HT1080 (cell line): ENCODE measurements at places on chromosomes 6 and 20.
A peak's percentile ranks its signal among the peaks of the same experiment; 100 is the strongest.

GRCh38 chr6:17156112-17156921, 54.5 kb downstream of the STMND1 start:
- peak; percentile 36 for DNase-seq

DNA sequence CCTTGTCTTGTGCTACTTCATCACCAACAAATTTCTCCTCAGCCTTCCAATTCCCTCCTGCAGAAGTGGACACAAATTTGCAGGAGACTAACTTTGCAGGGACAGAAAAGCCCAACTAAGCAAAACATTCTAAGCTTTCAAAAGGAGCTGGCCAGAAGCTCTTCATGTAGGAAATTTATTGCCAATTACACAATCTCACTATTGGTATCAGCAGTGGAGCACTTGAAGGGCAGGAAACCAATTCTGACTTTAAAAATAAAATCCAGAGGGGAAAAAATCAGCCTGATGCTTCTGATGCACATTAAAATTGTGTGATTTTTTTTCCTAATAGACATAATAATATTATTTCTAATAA, 193.3 kb downstream of the LY86 start:
- no peak for DNase-seq

DNA sequence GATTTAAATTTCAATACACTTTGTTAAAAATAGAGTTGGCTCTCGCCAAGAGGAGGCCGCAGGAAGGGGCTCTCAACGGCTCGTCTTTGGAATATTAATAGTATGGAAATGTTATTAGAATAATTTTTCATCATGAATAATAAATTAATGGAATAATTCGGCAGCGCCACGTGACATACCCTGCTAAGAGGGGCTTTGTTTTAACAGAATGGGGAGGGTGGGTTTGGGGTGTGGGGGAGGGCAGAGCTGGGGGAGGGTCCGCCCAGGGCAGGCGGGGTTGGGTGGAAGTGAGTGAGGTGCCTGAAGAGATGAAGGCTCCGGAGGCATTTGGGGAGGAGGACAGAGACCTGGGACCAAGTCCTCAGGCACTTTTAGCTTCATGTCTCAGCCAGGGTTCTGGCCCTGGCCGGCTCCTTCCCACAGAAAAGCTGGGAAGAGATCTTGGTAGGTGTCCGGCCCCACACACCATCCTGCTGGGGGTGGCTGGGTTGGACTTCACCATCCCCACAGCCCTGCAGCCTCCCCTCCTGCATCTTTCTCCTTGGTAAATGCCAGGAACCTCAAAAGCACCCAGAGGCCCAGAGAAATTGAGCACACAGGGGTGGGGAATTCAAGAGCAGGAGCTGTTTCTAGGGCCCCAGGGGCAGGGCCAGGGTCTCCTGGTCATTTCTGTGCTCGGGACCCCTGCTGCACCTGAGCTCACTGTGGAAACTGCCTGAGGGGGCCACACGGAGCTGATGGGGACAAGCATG, 93.6 kb upstream of the BHLHE23 start:
- no peak for DNase-seq

GRCh38 chr6:67535946-67536345, 1099.1 kb upstream of the ADGRB3 start:
- no peak for DNase-seq

GRCh38 chr6:126199466-126199865, 140.4 kb upstream of the CENPW start:
- DNase-seq, result no peak

GRCh38 chr6:81937296-81937937, 184.9 kb upstream of the TENT5A start:
- DNase-seq, result peak; percentile 27

DNA sequence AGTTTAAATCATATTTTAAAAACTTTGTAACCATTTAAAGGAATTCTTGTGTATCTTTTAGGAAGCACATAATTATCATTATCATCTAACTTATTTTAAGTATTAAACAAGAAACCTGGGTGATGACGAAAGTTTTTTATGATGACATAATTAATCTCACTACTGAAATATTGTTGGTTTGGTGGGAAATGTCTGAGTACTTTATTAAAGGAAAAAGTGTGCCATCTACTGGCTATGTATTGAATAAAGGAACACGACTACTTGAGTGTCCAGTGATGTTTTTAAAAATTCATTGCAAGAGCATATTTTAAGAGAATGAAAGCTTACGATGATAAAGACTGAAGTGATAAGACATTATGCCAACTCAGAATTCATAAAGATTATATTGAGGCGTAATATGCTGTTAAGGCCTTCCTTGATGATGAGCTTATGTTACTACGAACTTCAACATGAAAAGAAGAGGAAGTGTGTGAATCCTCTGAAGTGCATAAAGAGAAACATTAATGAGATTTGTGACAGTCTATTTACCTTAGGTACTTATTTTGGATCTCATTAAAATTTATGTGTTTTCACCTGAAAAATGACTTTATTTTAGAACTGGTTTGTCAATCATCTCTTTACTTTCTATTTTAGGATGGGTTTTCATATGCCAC, 12.0 kb upstream of the TRMT11 start:
- peak; percentile 42 for DNase-seq

DNA sequence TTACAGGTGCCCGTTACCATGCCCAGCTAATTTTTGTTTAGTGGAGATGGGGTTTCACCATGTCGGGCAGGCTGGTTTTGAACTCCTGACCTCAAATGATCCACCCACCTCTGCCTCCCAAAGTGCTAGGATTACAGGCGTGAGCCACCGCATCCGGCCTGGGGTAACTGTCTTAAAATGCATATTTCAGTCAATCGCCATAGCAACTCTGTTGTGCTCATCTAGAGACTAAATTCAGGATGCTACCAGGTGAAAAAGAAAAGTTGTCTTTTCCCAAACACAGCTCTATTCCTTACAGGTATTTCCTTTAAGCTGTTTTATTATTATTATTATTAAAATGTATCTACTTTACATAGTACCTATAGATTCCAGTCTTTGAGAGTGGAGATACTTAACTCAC, 66.6 kb downstream of the RNF182 start:
- DNase-seq, result no peak

GRCh38 chr6:158655569-158656450, 6.0 kb downstream of the SYTL3 start:
- DNase-seq, result no peak

- DNase-seq, result no peak
Measured at GRCh38 chr20:62364911-62365736, 2.0 kb downstream of the LAMA5 start.

DNA sequence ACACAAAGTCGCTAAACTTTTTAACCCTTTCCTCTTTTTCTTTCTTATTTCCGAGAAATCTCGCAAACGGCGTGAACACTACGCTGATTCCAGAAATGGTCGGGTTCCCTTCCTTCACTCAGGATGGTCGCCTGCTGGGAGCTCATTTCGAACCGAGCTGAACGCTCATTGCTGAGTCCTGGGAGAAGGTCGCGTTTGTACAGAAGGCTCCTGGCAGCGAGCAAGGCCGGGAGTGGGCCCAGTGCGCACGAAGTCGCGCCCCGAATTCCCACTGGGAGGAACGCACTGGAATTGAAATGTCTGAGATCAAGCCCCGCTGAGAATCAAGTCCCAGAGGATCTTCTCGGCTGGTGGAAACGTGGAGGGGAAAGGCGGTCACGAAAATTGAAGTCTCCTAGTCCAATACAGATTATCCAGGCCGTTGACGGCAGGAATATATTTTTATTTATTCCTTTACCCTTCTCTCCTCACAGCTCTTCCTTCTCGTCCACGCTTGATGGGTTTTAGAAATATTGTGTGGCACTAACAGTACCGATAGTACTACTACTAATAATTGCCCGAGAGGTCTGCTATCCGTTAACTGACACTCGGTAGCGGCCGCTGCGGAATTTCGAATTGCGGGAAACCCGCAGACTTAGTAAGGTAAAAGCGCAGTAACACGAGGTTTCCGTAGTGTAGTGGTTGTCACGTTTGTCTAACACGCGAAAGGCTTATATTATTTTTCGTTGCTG, 207.2 kb upstream of the ZNF184 start:
- no peak for DNase-seq

DNA sequence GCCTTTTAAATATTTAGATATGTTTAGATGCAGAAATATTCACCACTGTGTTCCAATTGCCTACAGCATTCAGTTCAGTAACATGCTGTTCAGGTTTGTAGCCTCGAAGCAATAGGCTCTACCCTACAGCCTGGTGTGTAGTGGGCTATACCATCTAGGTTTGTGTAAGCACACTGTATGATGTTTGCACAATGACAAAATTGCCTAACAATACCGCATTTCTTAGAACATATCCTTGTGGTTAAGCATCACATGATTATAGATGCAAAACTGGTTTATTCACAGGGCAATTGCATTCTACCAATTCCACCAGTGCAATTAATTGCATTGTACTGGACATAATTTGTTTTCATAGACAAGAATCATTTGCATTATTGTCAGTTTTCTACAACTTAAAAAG, 7.9 kb upstream of the SLC22A16 start:
- peak; percentile 10 for DNase-seq

DNA sequence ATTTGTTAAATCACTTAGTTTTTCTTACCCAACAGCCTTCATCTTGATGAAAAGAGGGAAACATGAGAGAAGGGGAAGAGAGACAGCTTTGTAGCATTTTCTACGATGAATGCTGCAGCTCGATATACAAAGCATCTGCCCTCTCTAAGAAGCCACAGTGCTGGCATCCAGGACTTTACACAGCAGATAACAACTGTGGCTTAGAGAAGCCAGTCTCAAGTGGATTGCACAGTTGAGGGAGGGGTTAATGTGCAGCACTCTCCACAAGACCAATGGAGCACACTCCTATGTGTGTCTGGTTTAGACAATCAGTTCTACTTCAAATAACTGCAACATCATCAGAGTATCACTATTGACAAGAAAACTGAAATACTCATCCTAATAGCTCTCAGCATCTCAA, 5.8 kb downstream of the C6orf120 start:
- no peak for DNase-seq

- peak; percentile 89 for DNase-seq
Measured at GRCh38 chr6:85354761-85355618, 94.9 kb upstream of the NT5E start.

- peak; percentile 22 for DNase-seq
Measured at GRCh38 chr6:6494677-6495076, 93.8 kb upstream of the LY86 start.

DNA sequence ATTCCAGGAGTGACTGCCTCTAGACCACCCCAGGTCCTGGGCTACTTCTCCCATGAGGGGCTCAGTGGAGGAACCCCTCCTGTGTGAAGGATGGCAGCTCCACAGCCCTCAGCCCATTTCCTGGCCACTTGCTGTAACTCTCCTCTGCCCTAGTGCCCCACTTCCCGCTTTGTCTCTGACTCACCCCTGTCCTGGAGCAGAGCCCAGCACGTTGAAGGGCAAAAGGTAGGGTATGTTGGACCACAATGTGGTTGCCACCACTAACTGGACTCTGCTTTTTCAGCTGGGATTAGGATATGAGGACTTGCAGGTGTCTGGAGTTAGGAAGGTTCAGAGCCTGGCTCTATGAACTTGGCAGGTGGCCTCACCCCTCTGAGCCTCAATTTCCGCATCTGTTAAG, 2.4 kb downstream of the MYBL2 start:
- DNase-seq, result peak; percentile 87

GRCh38 chr6:21325201-21325856, 268.2 kb upstream of the SOX4 start:
- no peak for DNase-seq
